Activated T-helper 1 cell treated with anti-CD3 and anti-CD28 coated beads, Interleukin-2, amount 50 U/mL, for 16 hours (primary cell): ENCODE measurements at places on chromosomes 12 and 14.
A peak's percentile ranks its signal among the peaks of the same experiment; 100 is the strongest.

GRCh38 chr14:55516776-55517175 is 63.2 kb upstream of the KTN1 start:
- DNase-seq, result no peak

DNA sequence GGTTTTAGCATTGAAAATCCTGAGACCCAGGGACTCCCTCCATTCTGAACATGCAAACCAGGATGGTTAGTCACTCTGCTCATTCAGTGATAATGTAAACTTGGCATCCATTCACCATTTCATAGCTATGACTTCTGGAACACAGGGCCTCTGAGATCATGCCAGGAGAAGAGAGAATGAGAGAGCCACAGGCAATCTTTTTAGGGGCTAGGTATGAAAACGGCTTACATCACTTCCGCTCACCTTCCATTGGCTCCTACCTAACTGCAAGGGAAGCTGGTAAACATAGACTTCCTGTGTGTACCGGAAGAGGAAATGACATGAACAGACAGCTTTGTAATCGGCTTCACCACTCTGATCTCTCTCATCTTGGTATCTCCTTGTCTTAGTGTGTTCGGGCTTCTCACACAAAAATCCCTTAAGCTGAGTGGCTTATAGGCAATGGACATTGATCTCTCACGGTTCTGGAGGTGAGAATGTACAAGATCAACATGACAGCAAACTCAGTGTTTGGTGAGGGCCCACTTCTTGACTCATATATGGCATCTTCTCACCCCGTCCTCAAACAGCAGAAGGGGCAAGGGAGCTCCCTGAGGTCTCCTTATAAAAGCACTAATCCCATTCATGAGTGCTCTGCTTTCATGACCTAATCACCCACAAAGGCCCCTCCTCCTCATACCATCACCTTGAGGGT is 465.9 kb upstream of the TBX3 start:
- DNase-seq, result no peak

DNA sequence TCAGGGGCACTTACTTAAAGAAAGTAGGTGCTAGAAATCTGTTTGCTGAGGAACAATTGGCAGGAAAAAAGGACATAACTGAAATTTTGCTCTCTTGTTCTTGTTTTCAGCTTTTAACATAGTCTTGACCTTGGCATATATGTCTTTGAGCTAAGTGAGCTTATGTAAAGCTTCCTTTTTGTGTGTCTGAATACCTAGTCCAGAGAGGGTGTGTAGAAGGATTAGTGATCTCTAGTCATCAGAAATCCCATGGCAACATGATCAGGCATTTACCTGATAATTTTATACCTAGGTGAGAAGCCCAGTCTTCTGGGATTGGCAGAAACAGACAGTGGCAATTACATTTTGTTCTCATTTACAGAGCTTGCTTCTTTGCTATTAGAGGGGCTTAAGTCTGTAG is 166.1 kb downstream of the SNAPC1 start:
- no peak for DNase-seq

DNA sequence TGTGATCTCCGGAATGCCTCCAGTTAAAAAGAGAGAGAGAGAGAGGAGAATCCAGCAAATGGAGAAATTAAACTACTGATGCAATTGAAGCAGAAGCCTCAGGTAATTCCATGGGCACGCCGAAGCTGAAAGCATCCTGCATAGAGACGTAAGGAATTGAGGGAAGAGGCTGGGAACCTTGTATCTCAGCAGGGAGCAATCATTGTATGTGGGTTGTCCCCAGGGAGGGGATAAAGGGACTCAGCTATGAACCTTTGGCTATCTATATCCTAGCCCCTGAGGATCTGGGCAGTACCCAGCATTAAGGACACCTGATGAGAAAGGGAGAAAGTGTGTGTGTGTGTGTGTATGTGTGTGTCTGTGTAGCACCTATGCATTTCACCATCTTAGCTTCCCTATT is 95.8 kb upstream of the ATXN7L3B start:
- no peak for DNase-seq

GRCh38 chr14:47442211-47442610 is 233.2 kb downstream of the MDGA2 start:
- DNase-seq, result no peak

DNA sequence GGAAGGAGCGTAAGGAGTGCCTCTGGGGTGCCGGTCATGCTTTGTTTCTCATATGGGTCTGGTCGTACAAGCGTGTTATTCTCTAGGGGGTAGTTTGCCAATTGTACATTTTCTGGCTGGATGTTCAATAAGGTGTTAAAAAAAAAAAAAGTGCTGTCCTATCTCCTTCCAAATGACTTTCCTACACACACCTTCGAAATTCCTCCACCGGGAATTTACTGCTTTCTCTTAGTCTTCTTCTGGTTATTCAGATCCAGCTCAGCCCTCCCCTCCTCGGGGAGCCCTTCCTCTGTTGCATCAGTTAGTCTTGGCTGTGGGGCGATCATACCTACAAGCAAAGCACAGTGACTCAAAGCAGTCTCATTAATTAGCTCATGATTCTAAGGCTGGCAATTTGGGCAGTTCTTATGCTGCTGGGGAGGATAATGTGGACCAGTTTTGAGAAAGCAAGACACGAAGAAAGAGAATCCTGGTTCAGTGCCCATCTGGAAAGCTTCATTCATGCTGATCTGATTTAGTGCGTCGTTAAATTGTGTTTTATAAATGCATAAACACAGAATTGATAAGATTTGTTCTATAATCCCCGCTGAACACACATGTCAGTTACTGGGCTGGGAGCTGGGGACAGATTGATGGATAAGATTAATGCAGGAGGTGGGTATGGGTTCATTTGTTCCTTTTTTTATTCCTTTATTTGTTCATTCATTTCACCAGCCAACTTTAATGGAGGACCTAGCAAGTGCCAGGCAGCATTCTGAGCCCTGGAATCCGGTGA is 9.2 kb upstream of the CLMN start:
- no peak for DNase-seq

DNA sequence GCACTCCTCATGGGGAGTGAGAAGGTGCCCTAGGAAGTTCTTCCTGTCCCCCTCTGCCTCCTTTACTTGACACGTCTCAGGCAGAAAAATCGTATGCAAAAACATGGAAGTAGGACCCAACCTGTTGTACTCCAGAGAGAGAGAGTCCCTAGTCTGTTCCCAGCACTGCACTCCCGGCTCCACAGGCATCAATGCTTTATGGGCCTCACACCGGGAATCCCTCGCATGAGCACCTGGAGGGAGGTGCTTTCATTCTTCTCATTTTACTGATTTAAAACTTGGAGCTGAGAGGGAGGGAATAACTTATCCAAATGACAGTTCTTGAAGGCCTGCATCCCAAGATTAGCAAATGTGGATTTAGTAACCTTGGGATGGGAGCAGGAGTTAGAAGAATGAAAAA is 1101.4 kb downstream of the BCL11B start:
- no peak for DNase-seq

- DNase-seq, result no peak
Observed at GRCh38 chr14:51609251-51609954, 42.3 kb upstream of the FRMD6 start.

GRCh38 chr14:76272349-76272748 is 103.6 kb upstream of the ESRRB start:
- no peak for DNase-seq

DNA sequence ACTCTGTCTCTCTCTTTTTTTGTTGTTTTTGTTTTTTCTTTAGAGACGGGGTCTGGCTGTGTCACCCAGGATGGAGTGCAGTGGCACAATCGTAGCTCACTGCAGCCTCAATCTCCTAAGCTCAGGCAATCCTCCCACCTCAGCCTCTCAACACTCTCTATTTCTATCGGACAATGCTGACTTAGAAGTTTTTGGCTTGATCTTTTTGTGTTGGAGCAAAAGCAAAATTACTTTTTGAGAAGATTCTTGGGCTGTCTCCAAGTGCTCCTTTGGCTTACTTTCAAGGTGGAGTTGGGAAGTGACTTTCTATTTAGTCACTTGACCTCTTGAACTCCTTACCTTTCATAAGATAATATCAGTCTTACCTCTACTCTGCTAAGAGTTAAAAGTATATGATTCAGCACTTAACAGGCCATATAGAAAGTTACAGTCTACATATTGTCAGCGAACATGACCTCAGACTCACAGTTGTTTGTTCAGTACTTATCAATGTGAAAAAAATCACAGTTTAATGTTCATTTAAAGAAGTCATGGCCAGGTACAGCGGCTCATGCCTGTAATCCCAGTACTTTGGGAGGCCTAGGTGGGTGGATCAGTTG is 15.4 kb upstream of the MIA2 start:
- DNase-seq, result no peak

- DNase-seq, result no peak
Observed at GRCh38 chr14:94722397-94722796, 47.5 kb downstream of the GSC start.

- no peak for DNase-seq
Observed at GRCh38 chr12:26471560-26471959, 276.2 kb downstream of the SSPN start.

GRCh38 chr12:110846615-110847566 is at the start of gene CCDC63:
TSS of gene CCDC63 (plus strand) at chr12:110846987. CDS start at chr12:110852955, 5,968 bp downstream.
- DNase-seq, result no peak

DNA sequence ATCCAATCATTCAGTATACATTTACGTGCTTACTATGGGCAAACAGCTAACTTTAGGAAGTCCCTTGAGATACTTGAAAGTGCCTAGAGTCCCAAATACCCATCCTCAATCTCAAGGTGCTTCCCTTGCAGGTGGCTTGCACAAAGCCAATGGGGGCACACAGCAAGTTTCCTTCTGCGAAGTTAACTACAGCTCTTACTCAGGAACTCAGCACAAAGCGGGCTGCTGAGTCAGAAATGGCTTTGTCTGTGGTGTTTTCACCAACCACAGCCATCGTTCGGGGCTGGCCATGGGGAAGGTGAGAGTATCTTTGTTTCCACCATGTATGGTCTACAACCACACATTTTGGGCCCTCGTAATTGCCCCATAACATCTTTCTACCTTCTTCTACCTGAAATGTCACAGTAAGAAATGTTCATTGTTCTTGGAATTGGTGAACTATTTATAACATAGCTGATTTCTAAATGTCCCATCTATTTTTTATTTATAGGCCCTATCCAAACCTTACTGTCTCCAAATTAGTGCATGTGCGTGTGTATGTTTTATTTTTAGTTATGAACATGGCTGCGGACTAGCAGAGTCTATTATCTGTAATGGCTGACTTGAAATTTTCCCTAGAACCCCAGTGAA is 13.9 kb downstream of the MFAP5 start:
- DNase-seq, result peak; percentile 43

- no peak for DNase-seq
Observed at GRCh38 chr12:52531566-52532300, 11.5 kb upstream of the KRT5 start.

GRCh38 chr14:21307637-21308036 is 27.8 kb downstream of the RPGRIP1 start:
- DNase-seq, result no peak

GRCh38 chr14:105028251-105028927 is 7.5 kb upstream of the CDCA4 start:
- no peak for DNase-seq

GRCh38 chr12:72028966-72029365 is 90.3 kb downstream of the TPH2 start:
- no peak for DNase-seq

- DNase-seq, result no peak
Observed at GRCh38 chr14:93083917-93084316, 31.8 kb downstream of the ITPK1 start.

GRCh38 chr14:91837076-91837475 is 30.3 kb downstream of the TC2N start:
- no peak for DNase-seq

GRCh38 chr12:113103756-113104450 is 31.7 kb downstream of the RASAL1 start:
- DNase-seq, result peak; percentile 40

- no peak for DNase-seq
Observed at GRCh38 chr12:106274575-106275121, 26.8 kb upstream of the CKAP4 start.
